ENCODE measurements at places on chromosomes 13 and 19.
A peak's percentile ranks its signal among the peaks of the same experiment; 100 is the strongest.

DNA sequence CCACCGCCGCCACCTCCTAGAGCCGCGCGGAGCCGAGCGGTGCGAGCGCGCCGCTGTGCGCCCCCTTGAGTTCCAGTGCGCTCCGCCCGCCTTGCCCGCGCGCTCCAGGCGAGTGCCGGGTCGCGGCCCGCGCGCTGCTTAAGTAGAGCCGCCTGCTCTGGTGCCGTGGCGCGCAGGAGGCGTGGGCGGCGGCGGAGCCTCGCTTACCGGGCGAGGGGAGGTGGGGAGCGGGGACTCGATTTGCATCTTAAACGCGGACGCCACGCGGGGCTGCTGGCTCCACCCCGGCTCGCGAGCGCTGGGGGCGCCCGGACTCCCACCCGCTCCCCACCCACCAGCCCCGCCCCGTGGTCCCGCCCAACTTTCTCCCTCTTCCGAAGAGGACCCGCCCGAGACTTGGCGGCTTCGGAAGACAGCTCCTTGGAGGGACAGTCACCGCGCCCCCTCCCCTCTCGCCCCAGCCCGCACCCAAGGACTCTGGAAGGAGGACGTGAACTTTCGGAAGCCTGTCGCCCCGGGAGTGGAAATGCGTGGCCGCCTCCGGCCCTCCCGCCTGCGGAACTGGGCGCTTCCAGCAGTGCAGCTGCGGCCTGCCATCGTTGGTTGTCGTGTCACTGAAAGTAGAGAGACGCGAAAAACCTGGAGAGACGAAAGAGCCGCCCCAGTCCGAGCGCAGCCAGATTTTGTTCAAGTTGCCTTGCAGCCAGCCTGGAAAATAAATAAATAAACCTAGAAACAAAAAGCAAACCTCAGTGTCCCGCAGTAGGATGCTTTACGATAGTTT, at the start of gene KCTD12:
Gene KCTD12 (minus strand): TSS at position 114 of the 784 bp plus-strand sequence. CDS start 257 bp downstream, outside the sequence.
- peak; percentile 76 for DNase-seq

DNA sequence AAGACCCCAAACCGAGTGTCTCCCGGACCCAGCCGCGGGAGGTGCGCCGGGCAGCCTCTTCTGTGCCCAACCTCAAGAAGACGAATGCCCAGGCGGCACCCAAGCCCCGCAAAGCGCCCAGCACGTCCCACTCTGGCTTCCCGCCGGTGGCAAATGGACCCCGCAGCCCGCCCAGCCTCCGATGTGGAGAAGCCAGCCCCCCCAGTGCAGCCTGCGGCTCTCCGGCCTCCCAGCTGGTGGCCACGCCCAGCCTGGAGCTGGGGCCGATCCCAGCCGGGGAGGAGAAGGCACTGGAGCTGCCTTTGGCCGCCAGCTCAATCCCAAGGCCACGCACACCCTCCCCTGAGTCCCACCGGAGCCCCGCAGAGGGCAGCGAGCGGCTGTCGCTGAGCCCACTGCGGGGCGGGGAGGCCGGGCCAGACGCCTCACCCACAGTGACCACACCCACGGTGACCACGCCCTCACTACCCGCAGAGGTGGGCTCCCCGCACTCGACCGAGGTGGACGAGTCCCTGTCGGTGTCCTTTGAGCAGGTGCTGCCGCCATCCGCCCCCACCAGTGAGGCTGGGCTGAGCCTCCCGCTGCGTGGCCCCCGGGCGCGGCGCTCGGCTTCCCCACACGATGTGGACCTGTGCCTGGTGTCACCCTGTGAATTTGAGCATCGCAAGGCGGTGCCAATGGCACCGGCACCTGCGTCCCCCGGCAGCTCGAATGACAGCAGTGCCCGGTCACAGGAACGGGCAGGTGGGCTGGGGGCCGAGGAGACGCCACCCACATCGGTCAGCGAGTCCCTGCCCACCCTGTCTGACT, 7.9 kb downstream of the MAP1S start:
- DNase-seq: no peak

GRCh38 chr19:33514885-33515551, 6.6 kb downstream of the PEPD start:
- no peak for DNase-seq

- peak; percentile 86 for DNase-seq
Observed at GRCh38 chr19:48415395-48415794, 21.9 kb downstream of the GRIN2D start.

- DNase-seq: no peak
Observed at GRCh38 chr19:50720921-50721381, 1.3 kb upstream of the SHANK1 start.

DNA sequence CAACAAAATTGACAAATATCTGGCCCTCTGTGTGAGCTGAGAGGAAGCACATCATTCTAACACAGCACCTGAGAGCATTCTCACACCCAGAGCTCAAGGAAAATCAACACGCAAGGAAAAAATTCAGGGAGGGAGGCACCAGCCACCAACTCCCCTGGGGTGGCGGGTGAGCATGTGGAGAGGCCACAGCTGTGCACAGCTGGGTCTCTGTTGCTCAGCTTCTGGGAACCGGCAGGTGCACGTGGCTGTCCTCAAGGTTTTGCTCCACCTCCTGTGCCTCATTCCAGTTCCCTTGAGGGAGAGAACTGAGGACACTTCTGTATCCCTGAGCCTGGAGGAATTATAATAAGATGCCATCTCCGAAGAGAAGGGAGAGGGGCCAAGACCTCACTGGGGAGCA, 134.0 kb downstream of the USP12 start:
- peak; percentile 27 for DNase-seq

GRCh38 chr19:42455086-42455485, 12.3 kb upstream of the CXCL17 start:
- no peak for DNase-seq

GRCh38 chr19:8366961-8367326, 3.0 kb downstream of the ANGPTL4 start:
- DNase-seq: peak; percentile 9

- DNase-seq: peak; percentile 70
Observed at GRCh38 chr13:112997188-112998130, 28.4 kb downstream of the MCF2L start.

DNA sequence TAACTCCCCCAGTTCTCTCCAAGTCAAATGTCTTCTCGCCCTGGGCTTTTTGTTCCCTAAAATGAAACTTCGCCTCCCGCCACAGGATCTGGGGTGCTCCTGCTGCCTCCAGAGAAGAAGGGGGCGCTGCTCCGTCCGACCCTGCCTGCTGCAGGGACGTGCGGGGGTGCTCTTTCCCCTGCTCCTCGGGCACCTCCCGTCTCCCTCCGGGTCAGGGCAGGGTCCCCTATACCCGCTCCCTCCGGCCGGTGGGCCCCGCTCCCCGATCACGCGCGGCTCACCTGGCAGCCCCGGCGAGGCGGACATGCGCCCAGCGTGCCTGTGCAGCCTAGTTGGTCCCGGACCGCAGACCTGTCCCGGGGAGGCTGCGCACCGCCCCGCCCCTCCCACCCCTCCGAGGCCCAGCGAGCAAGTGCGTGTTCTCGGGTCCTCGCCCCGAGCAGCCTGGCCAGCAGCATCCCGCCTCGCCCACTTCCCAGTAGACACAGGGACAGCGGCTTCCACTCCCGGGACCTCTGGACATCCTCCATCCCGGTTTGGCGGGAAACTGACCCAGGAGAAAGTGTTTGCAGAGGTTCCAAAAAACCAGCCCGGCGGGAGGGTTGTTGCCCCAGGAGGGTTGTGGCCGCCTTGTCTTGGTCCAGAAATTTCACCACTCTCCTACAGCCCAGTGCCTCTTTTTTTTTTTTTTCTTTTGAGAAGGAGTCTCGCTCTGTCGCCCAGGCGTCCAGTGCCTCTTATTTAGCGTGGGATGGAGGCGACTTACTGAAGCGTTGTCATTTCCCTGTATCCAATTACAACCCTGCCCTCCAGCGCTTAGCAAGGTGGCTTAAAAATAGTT, at the start of gene OXGR1:
Gene OXGR1 (minus strand): TSS at position 460 of the 841 bp plus-strand sequence. CDS start 6,717 bp downstream, outside the sequence.
- DNase-seq: peak; percentile 30

- no peak for DNase-seq
Observed at GRCh38 chr13:99446242-99446641, 55.0 kb upstream of the TM9SF2 start.

GRCh38 chr19:2733930-2734588, 5.8 kb downstream of the SLC39A3 start:
- no peak for DNase-seq

- DNase-seq: no peak
Observed at GRCh38 chr19:2720777-2721569, at the start of gene DIRAS1. Gene DIRAS1 (minus strand): TSS chr19:2721372. CDS start chr19:2717806, 3,566 bp downstream.

DNA sequence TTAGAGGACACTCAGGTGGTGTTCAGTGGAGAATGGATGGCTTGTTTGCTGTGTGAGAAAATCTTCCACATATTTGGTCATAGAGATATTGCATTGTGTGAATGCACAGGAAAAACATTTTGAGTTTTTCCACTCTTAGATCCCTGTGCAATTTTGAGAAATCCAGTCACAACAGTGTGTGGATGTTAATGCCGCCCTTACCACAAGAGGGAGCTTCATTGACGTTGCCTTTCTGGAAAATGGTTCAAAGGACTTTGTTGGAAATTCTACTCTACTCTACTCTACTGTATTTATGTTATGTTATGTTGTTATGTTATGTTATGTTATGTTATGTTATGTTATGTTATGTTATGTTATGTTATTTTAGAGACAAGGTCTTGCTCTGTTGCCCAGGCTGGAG, 13.4 kb downstream of the ZNF20 start:
- peak; percentile 57 for DNase-seq

GRCh38 chr19:3225169-3225485, 666 bp downstream of the CELF5 start:
- DNase-seq: no peak

DNA sequence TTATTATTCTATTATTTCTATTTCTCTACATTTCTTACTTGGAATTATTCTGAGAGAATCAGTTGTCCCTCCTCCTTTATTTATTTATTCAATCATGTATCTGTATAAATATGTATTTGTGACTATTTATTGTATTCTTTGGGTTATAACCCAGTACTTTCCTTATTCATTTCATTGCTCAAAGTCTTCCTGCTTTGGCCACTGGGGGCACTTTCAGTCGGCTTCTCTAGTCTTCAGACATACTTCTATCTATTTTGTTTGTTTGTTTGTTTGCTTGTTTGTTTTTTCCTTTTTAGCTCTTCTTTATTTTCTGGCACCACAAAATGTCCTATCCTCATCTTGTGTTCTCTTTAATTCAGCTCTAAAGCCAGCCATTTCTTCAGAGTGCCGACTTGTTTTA, 260.4 kb downstream of the NALCN start:
- DNase-seq: peak; percentile 12
